ENCODE measurements at places on chromosomes 16 and 17.
A peak's percentile ranks its signal among the peaks of the same experiment; 100 is the strongest.

DNA sequence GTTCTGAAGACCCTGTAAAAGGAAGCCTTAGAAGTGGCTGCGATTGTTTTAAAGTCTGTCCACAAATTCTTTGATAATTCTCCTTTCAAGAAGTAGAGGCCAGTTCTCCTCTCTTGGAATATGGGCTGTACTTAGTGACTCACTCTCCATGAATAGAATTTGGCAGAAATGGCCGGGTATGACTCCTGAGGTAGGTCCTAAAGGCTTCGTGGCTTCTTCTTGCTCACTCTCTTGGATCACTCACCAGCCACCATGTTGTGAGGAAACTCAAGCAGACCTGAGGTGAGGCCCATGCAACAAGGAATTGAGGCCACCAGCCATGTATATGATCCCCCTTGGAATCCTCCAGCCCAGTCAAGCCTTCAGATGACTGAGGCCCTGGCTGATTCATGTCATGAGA lies 75.8 kb downstream of the WWOX start:
- H3K4me3 ChIP-seq, result no peak overlapping the region
- H3K4me1 ChIP-seq, result no peaks in the 10 kb centered on the region
- no peaks in the 10 kb centered on the region for H3K36me3 ChIP-seq
- no peak for DNase-seq

DNA sequence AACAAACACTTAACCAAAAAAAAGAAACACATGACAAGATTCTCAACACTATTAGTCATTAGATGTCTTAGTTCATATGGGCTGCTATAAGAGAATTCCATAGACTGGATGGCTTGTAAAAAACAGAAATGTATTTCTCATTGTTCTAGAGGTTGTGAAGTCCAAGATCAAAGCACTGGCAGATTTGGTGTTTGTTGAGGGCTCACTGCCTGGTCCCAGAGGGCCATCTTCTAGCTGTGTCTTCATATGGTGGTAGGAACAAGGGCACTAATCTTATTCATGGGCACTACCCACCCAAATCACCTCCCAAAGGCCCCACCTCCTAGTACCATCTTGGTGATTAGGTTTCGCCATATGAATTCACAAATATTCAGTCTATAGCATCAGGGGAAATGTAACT lies 162.5 kb upstream of the SDK2 start:
- H3K36me3 ChIP-seq, result no peaks in the 10 kb centered on the region
- no peak for DNase-seq
- no peaks in the 10 kb centered on the region for H3K4me1 ChIP-seq
- no peak overlapping the region for H3K4me3 ChIP-seq
- peaks cover 22% of the 10 kb centered on the region for H3K27me3 ChIP-seq

- no peak overlapping the region for H3K4me3 ChIP-seq
- no peak overlapping the region for H3K27ac ChIP-seq
- DNase-seq, result no peak
- H3K27me3 ChIP-seq, result no peaks in the 10 kb centered on the region
These were observed 123.1 kb downstream of the CA10 start for GRCh38 chr17:52035336-52035915.

DNA sequence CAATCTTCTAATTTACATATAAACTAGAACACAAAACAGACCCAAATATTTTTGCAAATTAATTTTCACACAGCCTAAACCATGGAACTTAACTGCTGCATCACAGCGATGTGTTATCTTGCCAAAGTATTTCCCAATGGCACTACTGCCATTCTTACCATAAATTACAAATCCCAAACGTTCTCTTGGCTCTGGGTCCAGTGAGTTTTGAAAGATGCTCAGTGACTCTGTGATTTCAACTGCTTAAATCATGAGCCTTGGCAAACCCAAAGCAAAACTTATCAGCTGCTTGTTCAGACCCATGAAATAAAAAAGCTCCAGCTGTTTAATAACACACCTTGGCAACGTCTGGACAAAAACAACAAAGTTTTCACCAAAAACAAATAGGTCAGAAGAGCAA lies 223.0 kb downstream of the CA10 start:
- H3K4me3 ChIP-seq, result no peak overlapping the region
- H3K4me1 ChIP-seq, result no peaks in the 10 kb centered on the region

DNA sequence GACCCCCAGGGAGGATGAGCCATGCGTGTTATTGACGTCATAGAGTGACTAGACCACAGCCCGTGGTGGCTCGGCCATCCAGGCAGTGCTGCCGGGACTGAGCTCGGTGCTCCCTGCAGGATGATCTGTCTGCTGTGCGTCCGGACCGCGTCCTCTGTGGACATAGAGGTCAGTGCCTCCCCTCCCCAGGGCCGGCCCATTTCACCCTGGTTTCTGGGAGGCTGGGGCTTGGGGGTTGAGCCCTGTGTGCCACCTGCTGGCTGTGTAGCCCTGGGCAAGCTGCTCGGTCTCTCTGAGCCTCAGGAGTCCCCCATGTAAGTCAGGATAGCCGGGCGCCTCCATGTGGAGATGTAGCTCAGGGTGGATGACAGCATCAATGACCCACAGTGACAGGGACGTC lies 8.3 kb downstream of the TSC2 start:
- H3K4me1 ChIP-seq, result no peaks in the 10 kb centered on the region
- H3K4me3 ChIP-seq, result no peak overlapping the region
- DNase-seq, result no peak
- no peak overlapping the region for H3K27ac ChIP-seq
- H3K36me3 ChIP-seq, result no peaks in the 10 kb centered on the region
- H3K27me3 ChIP-seq, result no peaks in the 10 kb centered on the region

DNA sequence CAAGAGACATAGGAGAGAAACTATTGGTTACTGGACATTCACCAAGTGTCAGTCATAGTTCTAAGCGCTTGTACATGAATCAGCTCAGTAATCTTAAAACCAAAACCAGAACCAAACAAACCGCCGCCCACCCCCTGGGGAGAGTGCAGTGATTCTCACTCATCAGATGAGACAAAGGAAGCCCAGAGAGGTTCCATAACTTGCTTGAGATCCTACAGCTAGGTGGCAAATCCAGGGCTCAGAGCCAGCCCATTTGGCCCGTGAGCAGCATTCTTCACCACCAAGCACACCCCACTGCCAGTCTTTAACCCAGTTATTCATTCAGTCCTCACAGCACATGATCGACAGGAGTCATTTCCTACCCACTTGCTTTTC lies 37.2 kb upstream of the RGS9 start:
- no peaks in the 10 kb centered on the region for H3K27me3 ChIP-seq
- peak; percentile 50 for DNase-seq
- H3K27ac ChIP-seq, result peak overlapping the region; percentile 83
- H3K36me3 ChIP-seq, result no peaks in the 10 kb centered on the region
- H3K4me3 ChIP-seq, result peak overlapping the region; percentile 67
- no peaks in the 10 kb centered on the region for H3K4me1 ChIP-seq

DNA sequence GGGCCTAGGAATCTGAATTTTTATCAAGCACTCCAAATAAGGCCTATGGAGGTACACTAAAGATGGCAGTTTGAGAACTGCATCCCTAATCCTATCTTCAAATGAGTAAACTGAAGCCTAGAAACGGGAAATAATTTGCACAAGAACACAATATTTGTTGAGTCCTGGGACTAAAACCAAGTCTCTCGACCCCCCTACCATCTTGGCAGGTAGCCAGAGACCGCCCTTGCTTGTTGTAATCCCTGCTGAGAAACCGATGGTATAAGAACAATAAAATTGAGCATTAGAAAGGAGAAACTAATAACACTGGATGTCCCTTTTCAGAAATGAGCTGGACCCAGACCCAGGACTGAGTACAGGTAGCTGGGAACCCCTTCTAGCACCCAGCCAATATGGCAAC lies 24.4 kb downstream of the ADAMTS18 start:
- DNase-seq, result no peak
- H3K27ac ChIP-seq, result no peak overlapping the region
- no peaks in the 10 kb centered on the region for H3K4me1 ChIP-seq
- H3K27me3 ChIP-seq, result peaks cover 63% of the 10 kb centered on the region
- no peaks in the 10 kb centered on the region for H3K36me3 ChIP-seq

DNA sequence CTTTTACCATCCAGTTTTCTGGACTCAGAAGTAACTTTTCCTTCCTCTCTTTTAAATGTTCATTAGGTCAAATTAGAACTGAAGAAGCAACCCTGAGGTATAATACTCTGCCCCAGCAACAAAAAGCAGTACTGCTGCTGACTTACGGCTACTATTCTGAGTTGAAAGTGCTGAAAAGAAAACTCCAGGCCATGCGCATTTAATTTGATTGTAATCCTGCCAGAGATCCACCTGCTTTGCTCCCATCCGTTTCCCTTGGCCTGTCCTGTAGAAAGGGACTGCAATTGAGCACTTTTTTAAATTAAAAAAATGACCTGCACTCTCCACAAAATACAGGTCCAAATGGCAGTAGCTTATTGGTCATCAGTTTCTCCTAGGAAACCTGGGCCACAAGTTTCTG lies 61.6 kb downstream of the PITPNC1 start:
- H3K27me3 ChIP-seq, result no peaks in the 10 kb centered on the region
- no peak overlapping the region for H3K27ac ChIP-seq
- H3K4me3 ChIP-seq, result no peak overlapping the region
- no peak for DNase-seq

DNA sequence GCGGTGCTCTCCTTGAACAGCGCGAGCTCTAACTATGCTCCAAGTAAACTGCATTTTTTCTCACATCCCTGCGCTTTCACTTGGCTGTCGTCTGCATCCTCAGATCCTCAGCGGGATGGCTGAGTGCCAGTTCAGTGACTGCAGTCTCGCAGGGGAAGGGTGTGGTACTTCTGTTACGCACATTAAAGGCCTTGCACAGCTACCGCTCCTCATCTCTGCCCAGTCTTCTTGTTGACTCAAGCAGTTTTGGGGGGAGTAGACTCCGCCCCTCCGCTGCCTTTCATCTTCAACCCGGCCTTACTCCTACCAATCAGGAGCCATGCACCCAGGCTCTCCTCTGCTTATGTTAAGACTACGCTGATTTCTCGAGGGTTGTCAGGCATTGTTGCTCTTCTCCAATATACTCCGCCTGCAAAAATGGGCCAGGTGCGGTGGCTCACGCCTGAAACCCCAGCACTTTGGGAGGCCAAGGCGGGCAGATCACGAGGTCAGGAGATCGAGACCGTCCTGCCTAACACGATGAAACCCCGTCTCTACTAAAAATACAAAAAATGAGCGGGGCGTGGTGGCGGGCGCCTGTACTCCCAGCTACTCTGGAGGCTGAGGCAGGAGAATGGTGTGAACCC lies 10.0 kb downstream of the ATP5PD start:
- no peaks in the 10 kb centered on the region for H3K36me3 ChIP-seq
- H3K4me3 ChIP-seq, result no peak overlapping the region
- H3K4me1 ChIP-seq, result 0 out of 2 replicates have a peak, but pooled peaks cover 4% of the 10 kb centered on the region
- no peak overlapping the region for H3K27ac ChIP-seq

DNA sequence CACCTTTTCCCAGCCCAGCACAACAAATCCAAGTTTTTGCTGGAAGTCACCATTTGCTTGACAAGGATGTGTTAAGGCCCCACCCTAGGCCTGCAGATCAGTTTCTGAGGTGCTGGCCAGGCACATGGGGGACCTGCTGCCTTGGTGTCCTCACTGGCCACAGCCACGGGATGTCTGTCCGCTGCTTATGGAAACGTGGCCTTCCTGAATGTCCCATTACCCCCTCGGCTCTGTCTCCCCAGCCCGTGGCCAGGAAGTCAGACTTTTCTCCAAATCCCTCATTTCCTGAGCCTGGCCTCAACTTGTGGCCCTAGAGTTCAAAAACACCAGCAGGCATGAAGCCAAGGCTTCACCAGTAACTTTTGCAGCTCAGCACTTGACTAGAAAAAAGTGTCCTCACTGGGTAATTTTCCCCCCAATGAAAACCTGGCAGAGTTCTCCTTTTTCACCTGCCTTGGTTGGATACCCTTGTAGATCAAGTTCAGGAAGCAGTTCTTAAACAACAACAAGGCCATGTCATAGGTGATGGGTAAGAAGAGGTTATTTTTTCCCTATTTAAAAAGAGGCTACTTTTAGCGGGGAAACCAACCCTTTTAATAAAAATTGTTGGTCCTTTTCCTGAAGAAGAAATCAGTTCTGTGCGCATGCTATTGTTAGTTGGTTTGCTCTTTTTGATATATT lies 80.8 kb downstream of the SOCS1 start:
- H3K4me1 ChIP-seq, result no peaks in the 10 kb centered on the region
- H3K36me3 ChIP-seq, result no peaks in the 10 kb centered on the region
- H3K27ac ChIP-seq, result no peak overlapping the region
- no peak for DNase-seq

DNA sequence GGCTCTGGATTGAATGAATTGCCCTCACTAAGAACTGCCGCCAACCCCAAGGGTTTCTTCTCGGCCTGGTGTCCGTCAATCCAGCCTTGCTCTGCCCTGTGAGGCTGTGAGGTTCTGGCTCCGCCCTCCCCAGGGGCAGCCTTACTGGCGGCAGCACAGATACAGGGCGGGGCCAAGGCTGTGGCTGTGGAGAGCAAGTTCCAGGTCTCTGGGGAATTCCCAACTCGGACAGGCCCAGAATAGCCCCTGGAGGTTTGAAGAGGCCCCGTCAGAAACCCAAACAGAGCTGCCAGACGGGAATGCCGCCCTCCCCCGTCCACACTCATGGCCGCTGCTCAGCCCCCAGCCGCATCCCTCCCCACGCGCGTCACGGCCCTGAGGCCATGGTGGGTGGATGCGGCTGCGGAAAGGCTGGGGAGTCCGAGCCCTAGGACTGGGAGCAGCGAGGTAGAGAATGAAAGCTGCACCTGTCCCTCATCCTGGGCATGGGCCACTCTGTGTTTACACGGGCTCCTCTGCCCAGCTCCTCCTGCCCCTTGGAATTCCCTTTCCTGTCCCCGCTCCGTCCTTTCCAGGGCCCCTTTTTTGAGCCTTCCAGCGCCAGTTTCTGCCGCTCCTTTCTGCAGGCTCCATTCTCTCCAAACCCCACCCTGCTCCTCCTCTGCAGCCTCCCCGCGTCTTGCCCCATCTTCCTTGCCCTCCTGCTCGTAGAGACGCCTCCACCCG lies 660 bp upstream of the PRRT2 start:
- H3K27me3 ChIP-seq, result no peaks in the 10 kb centered on the region
- H3K27ac ChIP-seq, result peak overlapping the region; percentile 95
- H3K4me3 ChIP-seq, result peak overlapping the region; percentile 65
- DNase-seq, result peak; percentile 98
- H3K36me3 ChIP-seq, result no peaks in the 10 kb centered on the region
- H3K4me1 ChIP-seq, result peaks cover 37% of the 10 kb centered on the region

GRCh38 chr16:75007443-75007842 lies 8.6 kb downstream of the ZNRF1 start:
- no peak for DNase-seq
- no peaks in the 10 kb centered on the region for H3K4me1 ChIP-seq
- H3K4me3 ChIP-seq, result no peak overlapping the region

GRCh38 chr16:58487566-58488351 lies 12.2 kb upstream of the NDRG4 start:
- H3K4me1 ChIP-seq, result no peaks in the 10 kb centered on the region
- H3K4me3 ChIP-seq, result no peak overlapping the region
- H3K36me3 ChIP-seq, result no peaks in the 10 kb centered on the region

- H3K4me1 ChIP-seq, result no peaks in the 10 kb centered on the region
- H3K4me3 ChIP-seq, result no peak overlapping the region
- no peak for DNase-seq
- H3K27me3 ChIP-seq, result peaks cover 64% of the 10 kb centered on the region
- H3K36me3 ChIP-seq, result no peaks in the 10 kb centered on the region
These were observed 23.4 kb upstream of the TNRC6C start for GRCh38 chr17:77935121-77935571.

Data from MM.1S (cell line).